ENCODE measurements at places on chromosomes 2 and 18.

DNA sequence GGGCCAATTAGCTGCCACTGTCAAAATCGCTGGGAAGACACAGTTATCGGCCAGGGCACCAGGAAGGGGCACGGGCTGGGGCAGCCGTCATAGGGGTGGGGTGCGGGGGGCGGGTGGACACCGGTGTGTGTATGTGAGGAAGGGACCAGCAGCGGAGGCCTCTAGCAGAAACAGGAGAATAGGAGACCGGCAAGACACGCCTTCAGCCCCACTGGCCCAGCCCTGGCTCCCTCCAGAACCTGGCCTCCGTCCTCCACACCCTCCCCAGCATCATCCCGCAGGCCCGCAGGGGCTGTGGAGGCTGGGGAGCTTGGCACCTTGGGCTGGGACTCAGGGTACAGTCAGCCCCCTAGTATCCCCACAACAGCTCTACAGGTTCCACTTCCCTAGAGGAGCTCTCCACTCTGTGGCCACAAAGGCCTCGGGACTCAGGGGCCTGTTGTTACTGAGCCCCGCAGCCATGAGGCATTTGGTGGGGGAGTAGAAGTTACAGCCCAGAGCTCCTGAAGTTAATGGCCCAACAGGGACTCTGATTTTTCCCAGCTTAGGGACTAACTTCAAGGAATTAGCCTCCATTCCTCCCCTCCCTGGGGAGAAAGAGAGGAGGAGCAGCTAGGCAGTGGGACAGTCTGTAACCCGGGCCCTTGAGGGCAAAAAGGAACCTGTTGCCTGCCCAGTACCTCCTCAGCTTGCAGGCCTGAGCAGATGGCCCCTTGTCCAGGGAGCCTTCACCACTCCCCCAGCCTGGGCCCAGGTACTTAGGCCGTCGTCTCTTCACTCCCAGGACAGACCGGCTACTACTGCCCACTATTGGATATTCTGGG lies 19.9 kb downstream of the SH2D6 start:
- no peak for DNase-seq

- DNase-seq = no peak
Measured at GRCh38 chr2:71223767-71224333, 3.1 kb downstream of the PAIP2B start.

GRCh38 chr2:183522489-183523266 lies 398.4 kb downstream of the NUP35 start:
- no peak for DNase-seq

DNA sequence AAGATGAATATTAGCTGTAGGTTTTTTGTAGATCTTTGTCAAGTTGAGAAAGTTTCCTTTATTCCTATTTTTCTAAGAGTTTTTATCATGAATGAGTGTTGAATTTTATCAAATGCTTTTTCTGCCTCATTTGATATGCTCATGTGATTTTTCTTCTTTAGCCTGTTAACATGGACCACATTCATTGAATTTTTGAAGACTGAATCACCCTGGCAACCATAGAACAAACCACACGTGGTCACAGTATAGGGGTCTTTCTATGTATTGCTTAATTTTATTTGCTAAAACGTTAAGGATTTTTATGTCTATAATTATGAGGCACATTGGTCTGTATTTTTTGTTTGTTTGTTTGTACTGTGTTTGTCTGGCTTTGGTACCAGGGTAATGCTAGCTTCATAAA lies 201.7 kb upstream of the CWC22 start:
- DNase-seq = no peak

- DNase-seq = no peak
Measured at GRCh38 chr2:178277741-178278197, 83.5 kb downstream of the OSBPL6 start.

DNA sequence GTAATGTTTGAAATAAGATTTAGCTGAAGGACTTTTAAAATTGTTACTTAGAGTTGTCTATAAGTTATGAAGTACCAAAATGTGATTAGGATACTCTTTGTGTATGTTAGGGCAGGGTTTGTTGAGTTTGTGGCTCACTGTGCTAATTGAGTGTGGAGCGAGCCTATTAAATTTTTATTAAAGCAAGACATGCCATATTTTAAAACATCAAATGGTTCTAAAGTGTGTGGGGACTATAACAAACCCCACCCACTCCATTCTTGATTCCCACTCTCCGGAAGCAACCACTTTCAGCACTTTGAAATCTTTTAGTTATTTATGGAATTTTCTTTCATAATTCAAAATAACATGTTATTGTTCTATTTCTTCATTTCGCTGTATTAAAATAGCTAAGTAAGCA lies 1.8 kb downstream of the HNMT start:
- DNase-seq = no peak

- DNase-seq = no peak
Measured at GRCh38 chr2:45964223-45964841, 312.9 kb downstream of the PRKCE start.

- DNase-seq = no peak
Measured at GRCh38 chr2:189233527-189233926, 54.0 kb upstream of the COL5A2 start.

DNA sequence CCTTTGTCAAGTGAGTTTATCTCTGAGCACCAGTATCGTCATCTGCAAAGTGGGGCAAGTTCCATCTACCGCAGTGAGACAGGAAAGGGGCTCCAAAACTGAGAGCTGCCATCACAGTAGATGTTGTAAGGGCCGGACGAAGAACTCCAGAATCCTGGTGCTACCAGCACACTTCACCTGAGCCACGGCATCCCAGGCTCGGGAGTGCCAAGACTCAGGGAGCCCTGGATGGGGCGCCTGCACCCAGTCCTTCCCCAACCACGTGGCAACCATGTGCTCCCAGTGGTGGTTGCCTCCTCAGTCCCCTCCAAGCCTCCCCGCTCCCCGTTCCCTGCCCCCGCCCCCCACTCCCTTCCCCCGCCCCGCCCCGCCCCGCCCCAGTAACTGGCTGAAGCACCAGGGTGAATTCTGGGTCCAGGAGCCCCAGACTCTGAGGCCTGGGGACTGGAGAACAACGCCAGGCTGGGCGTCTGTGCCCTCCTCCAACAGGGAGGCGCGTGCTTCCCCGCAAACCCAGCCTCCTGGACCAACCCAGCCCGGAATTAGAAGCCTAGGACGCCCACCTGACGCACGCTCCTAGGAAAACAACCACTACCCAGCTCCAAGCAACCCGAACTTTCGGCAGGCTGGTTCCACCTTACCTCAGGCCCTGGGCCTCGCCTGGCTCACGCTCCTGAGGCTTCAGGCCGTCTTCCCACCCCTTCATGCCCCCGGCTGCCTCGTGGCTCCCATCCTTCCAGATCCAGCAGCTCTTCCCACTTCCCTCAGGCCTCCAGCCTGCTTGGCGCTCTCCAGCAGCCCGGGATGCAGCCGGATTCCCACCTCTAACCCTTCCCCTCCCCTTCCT lies 67.6 kb downstream of the LAMA3 start:
- DNase-seq = no peak

DNA sequence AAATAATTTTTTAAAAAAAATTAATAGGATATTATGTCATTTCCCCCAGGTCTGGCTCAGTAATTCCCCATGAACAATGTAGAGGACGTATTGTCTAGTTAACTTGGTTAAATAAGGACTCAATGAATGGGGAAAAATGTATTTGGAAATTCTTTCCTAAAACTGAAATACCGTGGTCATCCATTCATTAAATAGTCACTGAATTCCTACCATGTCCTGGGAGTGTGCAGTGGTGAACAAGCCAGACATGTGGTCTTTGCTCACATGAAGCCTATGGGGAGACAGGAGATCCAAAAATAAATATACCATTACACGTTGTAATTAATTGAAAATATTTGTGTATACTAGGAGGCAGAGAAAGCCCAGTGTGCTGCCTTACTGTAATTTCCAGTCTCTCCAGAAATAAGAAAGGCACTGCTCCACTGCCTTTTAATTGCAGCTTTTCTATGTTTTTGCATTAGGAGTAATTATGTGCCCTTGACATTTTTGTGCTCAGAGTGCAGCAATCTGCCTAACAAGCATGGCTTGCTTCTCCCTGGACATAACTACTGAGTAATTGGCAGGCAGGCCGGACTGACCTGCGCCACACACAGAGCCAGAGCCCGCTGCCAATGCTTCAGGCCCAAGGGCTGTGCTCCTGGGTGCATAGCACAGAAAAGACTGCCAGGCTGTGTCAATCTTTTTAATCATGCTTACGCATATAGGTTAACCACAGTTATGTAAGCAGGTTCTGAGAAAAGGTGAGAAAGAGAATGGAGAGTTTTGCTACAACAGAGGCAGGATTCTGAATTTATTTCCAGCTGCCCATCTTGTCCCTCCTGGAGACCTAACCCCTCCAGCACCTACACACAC lies 22.2 kb upstream of the TTC39C start:
- no peak for DNase-seq

DNA sequence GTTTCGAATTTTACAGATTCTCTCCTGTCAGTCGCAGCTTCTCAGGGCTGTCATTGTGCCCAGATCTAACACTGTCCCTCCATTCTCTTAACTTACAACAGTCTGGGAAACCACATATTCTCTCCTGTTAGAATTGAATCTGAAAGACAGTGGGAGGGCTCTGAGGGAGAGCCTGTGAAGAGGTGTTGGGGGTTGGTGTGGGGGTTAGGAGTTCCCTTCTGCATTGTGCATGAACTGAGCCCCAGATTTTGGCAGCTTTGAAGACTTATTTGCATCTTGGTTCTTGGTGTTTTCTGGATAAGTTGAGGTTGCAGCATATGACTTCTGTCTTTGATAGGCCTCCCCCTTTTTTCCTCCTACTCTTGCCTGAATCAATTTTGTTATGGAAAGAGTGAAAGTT lies 64.1 kb downstream of the TANC1 start:
- no peak for DNase-seq

DNA sequence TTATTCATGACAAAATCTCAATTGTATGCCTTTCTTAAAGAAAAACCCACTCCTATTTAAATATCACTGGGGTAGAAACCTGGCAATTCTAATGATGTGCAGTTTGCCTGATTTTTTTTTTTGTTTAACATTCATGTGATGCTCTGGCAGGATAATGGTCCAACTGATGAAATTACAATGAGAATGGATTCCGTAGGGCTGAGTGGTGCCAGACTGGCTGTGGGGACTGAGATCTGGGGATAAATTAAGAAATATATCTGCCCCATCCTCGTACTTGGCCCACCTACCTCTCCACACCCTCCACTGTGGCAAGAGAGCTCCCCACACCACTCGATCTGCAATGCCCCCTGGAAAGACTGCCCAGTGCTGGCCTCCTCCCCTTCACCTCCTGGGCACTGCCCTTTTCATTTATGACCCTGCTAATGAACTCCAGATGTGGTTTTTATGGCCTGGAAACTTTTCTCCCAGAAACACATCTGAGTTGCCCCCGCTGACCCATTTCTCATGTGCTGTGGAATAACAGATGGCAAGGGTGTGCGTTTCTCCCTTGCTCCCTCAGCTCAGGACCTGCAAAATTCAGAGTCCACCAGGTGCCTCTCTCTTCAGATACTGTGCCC lies 33.0 kb upstream of the RPL37A start:
- DNase-seq = no peak

GRCh38 chr2:202072226-202072625 lies 829 bp upstream of the KIAA2012 start:
- no peak for DNase-seq

GRCh38 chr2:237403024-237403882 lies 10.7 kb downstream of the COL6A3 start:
- no peak for DNase-seq

- DNase-seq = no peak
Measured at GRCh38 chr2:45033302-45033701, 24.1 kb upstream of the SIX2 start.

GRCh38 chr2:234556848-234557573 lies 60.1 kb upstream of the ARL4C start:
- DNase-seq = no peak

- DNase-seq = no peak
Measured at GRCh38 chr2:203394519-203395227, 66.5 kb downstream of the ABI2 start.

DNA sequence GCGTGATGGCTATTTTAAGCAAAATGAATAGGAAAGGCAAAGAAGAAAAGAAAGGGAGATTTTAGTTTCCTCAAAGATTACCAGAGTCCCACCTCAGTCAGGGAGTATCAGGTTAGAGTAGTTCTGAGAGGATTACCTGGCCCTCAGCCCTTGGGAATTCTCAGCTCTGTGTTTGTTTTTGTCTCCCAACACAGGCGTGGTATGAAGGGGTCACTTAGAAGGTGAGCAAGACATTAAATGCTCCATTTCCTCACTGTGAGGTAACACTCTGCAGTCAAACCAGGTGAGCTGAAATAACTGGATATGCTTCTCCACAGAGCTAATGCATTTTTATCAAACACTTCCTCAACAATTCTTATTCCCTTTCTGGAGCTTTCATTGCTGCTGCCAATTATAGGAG lies 232.2 kb downstream of the IKZF2 start:
- no peak for DNase-seq

GRCh38 chr2:138030459-138030858 lies 66.2 kb downstream of the HNMT start:
- DNase-seq = no peak

- DNase-seq = no peak
Measured at GRCh38 chr18:46546111-46546640, 110.8 kb downstream of the LOXHD1 start.

- DNase-seq = no peak
Measured at GRCh38 chr2:153163055-153163454, 315.5 kb downstream of the RPRM start.

GRCh38 chr2:46635442-46635841 lies 156.1 kb downstream of the TMEM247 start:
- no peak for DNase-seq

GRCh38 chr2:127179766-127180165 lies 40.3 kb downstream of the CYP27C1 start:
- no peak for DNase-seq

GRCh38 chr2:134976074-134976702 lies 57.6 kb downstream of the CCNT2 start:
- DNase-seq = no peak

GRCh38 chr18:51582551-51582950 lies 385.1 kb upstream of the MEX3C start:
- DNase-seq = no peak

- DNase-seq = no peak
Measured at GRCh38 chr18:49565612-49566011, 3.8 kb downstream of the LIPG start.

GRCh38 chr18:13163167-13163927 lies 55.2 kb upstream of the LDLRAD4 start:
- no peak for DNase-seq

All from type B pancreatic cell (in vitro differentiated cells).